ENCODE measurements at places on chromosomes 11 and 22. TPM values are rescaled to one million over a fixed set of nuclear protein-coding genes. Genes with fewer than 3 reads are reported as not detected.

GRCh38 chr11:57679396-57679795, 11.5 kb downstream of the ZDHHC5 start:
- no peak for DNase-seq

- DNase-seq: no peak
These were observed at the start of gene PTH for GRCh38 chr11:13495929-13496328. TSS of gene PTH (minus strand) at chr11:13495997. CDS start at chr11:13492855, 3,142 bp downstream.

Gene ANO1
- not detected for polyA plus RNA-seq

- no peak for DNase-seq
These were observed 30.1 kb upstream of the TP53I11 start for GRCh38 chr11:44980533-44981427.

DNA sequence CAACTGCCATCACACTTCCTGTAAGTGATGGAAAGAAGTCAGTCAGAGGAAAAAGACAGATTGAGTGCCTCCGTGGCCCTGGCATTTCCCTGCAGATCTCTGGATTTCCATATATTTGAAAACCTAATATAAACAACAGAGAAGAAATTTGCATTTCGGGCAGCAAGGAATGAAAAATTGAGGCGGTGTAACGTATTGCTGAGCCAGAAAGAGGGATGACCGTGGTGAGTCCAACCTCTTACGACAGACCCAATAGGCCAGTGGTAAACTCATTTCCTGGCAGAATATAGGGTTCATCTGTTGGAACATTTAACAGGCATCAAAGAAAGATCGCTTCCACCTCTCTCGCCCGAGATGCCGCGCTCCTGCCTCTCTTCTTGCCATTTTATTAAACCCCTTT, 336.5 kb downstream of the MIAT start:
- no peak for DNase-seq

- DNase-seq: no peak
These were observed 6.8 kb downstream of the ARHGAP1 start for GRCh38 chr11:46693597-46694012.

GRCh38 chr11:30159546-30159945, 71.3 kb upstream of the FSHB start:
- no peak for DNase-seq

DNA sequence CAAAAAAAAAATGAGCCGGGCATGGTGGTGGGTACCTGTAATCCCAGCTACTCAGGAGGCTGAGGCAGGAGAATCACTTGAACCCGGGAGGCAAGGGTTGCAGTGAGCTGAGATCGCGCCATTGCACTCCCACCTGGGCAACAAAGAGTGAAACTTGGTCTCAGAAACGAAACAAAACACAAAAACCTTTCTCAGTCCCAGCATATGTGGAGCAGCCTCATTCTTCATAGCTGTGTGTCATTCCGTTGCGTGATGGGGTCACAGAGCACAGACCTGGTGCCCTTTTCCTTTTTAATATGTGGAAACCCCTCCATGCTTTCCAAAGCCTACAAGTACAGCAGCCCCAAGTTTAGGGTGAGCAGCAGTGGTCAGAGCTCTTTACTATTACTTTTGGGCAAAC, 13.7 kb downstream of the PEX26 start:
- DNase-seq: no peak
